Stimulated activated CD8-positive, alpha-beta memory T cell treated with anti-CD3 and anti-CD28 coated beads, Interleukin-12 subunit alpha, Interleukin-12 subunit beta, amount 100 ng/mL, for 1 hour (primary cell): ENCODE measurements at places on chromosomes 6 and 20.

GRCh38 chr6:101417900-101418299 lies 24.4 kb downstream of the GRIK2 start:
- DNase-seq = no peak

DNA sequence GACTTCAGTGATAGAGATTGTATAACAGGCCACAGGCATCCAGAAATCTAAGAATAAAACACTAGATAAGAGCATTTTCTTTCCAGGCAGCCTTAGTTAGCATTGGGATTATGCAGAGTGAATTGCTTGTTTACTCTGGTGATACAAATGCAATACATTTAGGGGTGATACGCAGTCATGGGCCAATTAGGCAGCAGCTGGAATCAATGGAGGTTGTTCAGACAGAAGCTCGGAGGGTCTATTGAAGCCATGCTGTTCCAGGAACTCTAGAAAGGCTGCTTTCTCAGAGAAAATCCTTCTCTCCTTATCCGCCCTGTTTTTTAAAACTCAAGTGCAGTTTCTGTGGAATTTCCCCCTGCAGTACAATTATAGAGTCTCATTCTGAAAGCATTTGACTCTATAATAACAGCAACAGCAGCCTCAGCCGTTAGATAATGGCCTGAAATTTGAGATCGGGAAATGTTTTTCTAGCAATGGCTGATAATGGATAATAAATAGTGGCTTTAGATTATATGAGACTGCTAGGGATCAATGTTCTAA lies 364.3 kb upstream of the HS3ST5 start:
- DNase-seq = no peak

GRCh38 chr6:56278171-56278591 lies 30.8 kb upstream of the COL21A1 start:
- no peak for DNase-seq

- no peak for DNase-seq
Measured at GRCh38 chr20:37383229-37383989, 37.5 kb downstream of the SRC start.

GRCh38 chr20:31661625-31662371 lies 24.1 kb downstream of the COX4I2 start:
- peak; percentile 72 for DNase-seq

GRCh38 chr6:47258724-47259347 lies 50.9 kb downstream of the TNFRSF21 start:
- no peak for DNase-seq

DNA sequence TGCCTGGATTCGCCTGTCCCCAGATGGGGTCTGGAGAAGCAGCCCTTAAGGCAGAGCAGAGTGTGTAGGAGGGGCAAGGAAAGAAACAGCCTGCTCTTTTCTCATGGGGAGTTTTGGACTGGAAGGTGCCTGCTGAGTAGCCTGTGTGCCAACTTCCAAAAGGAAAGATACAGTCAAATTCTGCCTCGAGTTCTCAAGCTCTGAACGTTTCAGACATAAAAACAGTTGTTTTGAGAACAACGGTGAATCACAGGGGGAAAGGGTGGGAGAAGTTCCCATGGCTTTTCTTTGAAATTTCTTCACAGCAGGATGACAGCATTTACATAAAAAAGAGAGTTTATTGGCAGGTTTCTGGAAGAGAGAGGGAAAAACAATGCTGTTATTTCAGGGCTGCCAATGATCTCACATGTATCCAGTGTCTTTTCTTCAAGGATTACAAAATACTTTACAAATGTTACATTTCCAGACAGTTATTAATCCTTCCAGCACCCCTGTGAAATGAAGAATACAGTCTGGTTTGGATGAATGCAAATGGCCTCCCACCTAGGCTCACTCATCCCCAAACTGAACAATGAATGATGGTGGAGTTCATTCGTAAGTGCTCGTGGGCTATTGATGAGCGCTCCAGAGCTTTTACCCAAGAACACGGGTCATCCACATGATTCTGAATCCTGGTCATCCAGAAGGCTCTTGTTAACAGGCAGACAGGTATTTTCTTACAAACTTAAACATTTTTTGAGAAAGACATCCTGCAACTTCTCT lies 33.8 kb upstream of the ECI2 start:
- DNase-seq = no peak

GRCh38 chr20:58239216-58239615 lies 10.8 kb upstream of the ANKRD60 start:
- no peak for DNase-seq

GRCh38 chr20:57476084-57476526 lies 48.8 kb downstream of the CTCFL start:
- no peak for DNase-seq

GRCh38 chr6:2449572-2449940 lies 204.2 kb upstream of the GMDS start:
- no peak for DNase-seq

DNA sequence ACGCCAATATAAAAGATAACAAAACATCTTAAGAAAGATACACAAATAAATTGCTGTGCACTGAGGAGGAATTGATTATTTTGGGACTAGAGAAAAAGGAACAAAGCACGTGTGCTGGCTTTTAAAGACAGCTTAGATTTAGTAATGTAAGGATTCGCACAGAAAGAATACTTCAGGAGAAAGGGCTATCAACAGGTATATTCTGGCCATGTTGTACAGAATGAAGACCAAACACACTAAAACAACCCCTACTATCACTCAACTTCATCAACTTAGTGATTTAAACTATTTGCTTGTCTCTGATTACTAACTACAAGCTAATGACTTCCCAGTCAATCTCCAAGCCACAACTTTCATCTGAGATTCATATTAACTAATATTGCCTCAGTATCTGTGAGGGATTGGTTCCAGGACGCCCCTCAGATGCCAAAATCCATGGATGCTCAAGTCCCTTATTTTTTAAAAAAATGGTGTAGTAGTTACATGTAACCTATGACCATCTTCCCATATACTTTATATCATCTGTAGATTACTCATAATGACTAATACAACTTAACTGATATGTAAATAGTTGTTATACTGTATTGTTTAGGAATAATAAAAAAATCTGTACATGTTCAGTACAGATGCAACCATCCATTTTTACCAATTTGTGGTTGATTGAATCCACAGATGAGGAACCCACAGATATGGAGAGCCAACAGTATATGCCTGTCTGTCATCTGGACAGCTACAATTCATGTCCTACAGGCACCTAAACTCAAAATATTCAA lies 4.5 kb downstream of the DEK start:
- DNase-seq = no peak

DNA sequence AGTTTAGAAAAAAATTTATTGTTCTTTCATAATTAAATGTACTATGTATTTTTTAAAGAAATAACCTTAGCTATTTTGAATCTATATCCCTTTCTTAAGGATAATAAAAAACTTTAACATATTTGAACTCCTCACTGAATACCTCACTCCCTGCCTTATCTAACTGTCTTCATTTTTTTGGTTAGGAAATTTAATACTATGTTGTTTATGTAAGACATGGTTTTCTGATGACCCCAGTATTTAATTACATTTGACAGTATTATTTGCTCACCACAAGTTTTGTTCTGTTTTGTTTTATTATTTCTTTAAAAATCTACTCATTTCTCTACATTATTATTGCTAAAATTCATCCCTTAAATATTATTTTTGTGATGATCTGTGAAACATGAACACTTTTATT lies 394.4 kb upstream of the ADGRB3 start:
- no peak for DNase-seq

DNA sequence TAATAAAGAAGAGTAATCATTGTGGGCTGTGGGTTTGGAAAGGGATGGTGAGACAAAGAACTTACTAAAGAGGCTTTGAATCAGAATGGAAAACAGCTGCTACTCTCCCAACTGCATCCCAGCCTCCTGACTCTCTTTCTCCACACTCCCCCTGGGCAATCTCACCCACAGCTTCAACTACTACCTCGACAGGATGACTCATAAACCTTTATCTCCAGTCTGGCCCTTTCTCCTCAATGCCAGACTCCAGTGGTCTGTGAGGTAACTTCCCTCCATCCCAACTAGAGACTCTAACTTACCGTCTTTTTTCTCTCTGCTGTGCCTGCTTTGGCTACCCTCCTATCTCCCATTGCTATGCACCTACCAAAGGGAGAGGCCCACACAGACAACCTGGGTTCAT lies 135.3 kb upstream of the RREB1 start:
- no peak for DNase-seq

DNA sequence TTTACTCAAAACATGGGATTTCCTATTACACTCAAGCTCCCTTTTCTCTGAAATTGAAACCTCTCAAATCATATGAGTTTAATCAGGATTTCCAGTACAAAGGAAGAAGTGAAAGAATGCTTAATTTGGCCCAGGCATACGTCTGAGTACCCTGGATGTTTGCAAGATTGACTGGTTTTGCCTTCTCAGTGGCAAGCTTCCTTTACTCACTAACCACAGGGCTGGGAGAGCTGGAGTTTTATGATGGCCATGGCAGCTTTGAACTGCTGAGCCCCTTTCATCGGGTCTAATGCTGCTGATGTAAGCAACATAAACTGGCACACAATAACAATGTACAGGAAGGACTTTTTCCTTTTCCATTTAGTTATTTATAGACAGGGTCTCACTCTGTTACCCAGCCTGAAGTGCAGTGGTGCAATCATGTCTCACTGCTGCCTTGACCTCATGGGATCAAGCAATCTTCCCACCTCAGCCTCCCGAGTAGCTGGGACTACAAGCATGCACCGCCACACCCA lies 194.8 kb downstream of the SLC35F1 start:
- no peak for DNase-seq

- DNase-seq = peak; percentile 99
Measured at GRCh38 chr20:33992923-33993575, 662 bp upstream of the RALY start.

DNA sequence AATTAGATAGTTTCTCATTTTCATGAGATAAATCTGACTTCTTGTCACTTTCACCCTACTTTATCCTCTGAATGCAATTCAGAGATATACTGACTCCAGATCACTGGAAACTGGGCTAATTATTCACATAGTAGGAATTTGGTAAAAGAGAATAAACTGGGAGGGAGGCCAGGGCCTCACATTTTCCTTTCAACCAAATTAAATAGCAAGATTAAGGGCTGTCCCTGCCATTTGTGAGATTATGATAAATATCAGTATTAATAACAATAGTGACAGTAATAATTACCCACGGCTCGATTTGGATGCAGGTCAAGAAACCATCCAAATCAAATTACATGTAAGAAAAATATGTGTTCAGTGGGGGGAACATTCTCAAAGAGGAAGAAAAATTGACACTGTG lies 140.5 kb downstream of the CD83 start:
- DNase-seq = no peak

DNA sequence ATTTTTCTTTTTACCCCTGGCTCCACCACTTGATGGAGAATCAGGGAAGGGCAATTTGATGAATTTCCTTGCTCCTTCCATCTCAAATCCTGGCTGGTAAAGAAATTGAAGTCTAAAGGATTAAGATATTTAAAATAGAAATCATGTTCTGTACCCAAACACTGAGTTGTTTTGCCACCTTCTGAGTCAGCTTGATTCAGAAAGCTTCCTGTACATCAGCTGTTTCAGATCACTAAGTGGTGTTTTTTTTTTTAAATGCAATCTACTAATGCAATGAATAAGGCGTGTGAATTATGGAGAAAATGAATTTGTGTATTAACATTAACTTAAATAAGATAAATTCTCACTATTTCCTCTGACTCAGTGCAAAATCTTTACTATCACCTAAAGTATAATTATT lies 11.5 kb upstream of the POPDC3 start:
- no peak for DNase-seq

DNA sequence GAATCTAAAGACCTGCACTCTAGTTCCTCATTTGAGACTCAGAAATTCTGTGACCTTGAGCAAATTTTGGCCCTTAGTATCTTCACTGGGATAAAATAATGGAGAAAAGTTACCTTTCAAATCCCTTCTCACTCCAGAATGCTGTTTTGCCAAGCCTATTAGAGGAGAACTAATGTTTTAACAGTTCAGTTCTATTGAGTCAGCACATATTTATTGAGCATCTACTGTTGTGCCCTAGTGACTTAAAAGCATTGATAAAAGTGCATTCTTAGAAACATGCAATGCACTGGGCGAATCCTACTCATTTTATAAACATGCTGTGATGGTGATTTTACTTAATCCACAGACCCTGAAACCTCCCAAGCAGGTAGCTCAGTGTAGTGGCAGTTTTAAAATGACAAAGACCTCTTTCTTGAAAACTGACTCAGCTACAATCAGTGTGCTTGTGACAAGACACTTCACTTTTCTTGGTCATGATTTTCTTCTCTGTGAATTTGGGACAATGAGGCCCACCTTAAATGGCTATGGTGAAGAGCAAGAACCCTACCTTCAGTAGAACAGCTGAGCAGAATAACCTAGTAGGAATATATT lies 312.0 kb downstream of the ALDH8A1 start:
- no peak for DNase-seq

DNA sequence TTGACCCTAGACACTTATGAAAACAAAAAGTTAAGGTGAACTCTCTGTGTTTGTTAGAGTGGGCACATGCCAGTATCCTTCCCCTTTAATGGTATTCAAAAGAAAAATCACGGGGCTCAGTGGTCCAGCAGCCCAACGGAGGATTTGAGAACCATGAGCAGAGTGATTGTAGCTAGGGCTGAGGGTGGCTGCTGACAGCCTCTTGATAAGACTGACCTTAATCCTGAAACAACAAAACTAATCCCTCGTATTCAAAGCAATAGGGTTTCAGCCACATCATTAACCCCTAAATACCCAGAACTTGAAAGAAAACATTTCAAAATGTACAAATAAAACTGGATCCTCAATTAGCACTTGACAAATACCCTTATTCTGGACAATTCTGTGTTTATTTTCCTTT lies 95.1 kb downstream of the SNAP25 start:
- DNase-seq = no peak

GRCh38 chr20:21182832-21183563 lies 57.1 kb downstream of the KIZ start:
- no peak for DNase-seq

GRCh38 chr20:46253391-46253790 lies 54.9 kb downstream of the CDH22 start:
- no peak for DNase-seq

GRCh38 chr6:3258201-3258600 lies 546 bp upstream of the PSMG4 start:
- DNase-seq = no peak

DNA sequence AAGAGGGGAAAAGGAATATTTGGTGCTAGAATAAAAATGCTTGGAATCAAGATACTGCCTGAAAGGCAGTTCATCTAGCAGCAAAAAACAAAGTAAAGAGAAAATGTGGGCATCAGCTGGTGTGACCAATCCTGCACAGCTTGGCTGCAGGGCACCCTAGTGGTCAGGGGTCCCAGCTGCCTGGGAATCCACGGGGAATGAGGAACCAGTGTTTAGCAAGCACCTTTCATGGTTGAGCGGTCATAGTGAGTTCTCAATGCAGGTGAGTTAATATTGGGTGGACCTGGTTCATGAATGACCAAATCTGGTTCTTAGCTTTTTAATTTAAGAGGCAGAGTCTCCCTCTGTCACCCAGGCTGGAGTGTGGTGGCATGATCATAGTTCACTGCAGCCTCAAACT lies 53.3 kb downstream of the CAP2 start:
- no peak for DNase-seq

DNA sequence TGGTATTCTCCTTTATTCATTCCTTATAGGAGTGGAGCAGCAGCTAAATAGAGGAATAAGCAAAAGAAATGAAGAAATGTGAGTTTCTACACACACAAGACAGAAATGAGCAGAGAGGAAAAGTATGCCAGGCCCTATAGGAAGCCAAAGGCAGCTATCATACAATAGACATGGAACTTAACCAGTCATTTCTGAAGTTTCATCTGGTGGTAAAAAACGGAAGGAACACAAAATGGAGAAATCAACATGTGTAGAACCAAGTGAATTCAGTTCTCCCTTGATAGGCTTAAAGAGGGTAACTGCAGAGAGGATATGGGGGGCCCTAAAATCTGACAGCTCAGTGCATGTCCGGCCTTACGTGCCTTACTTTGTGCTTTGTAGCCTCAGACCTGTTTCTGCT lies 44.6 kb downstream of the TSBP1 start:
- DNase-seq = no peak
